ENCODE measurements at places on chromosomes 13 and 19.

DNA sequence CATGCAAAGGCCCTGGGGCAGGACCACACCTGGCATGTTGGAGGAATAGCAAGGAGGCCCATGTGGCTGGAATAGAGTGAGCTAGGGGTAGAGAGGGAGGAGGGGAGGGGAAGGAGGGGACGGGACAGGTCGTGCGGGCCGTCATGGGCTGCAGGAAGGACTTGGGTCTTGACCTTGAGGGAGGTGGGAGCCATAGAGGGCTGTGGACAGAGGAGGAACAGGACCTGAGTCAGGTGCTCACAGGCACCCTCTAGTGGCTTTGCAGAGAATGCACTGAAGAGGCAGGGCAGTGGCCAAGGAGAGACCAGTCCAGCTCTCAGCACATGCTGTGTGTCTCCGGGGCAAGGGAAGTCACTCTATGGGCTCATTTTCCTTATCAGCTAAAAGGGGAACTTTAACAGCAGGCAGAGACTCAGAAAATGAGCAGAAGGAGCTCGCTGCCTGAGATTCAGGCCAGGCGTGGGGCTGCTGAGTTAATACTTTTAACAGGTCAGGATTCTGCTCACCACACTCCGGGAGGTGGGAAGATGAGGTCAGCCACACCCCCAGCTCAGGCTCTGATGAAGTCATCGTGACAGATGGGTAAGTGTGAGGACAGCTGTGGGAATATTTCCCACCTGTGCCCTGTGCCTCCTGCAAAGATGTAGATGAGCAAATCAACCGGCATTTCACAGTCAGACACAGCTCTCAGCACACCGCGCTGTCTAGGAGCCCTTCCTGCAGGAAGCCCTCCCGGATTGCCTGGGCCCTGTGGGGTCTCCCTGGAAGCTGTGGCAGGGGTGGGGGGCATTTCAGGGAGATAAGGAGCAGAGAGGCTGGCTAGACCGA is 6.0 kb upstream of the TNFAIP8L1 start:
- DNase-seq: no peak

- DNase-seq: no peak
Measured at GRCh38 chr13:53075356-53076041, 46.9 kb downstream of the OLFM4 start.

GRCh38 chr19:4400135-4400936 is at the start of gene SH3GL1:
Gene SH3GL1, minus strand, starts transcription at chr19:4400547. Its CDS starts 179 bp downstream, at chr19:4400368.
- DNase-seq: peak; percentile 83

- DNase-seq: no peak
Measured at GRCh38 chr13:50410921-50411746, 395.9 kb downstream of the KCNRG start.

DNA sequence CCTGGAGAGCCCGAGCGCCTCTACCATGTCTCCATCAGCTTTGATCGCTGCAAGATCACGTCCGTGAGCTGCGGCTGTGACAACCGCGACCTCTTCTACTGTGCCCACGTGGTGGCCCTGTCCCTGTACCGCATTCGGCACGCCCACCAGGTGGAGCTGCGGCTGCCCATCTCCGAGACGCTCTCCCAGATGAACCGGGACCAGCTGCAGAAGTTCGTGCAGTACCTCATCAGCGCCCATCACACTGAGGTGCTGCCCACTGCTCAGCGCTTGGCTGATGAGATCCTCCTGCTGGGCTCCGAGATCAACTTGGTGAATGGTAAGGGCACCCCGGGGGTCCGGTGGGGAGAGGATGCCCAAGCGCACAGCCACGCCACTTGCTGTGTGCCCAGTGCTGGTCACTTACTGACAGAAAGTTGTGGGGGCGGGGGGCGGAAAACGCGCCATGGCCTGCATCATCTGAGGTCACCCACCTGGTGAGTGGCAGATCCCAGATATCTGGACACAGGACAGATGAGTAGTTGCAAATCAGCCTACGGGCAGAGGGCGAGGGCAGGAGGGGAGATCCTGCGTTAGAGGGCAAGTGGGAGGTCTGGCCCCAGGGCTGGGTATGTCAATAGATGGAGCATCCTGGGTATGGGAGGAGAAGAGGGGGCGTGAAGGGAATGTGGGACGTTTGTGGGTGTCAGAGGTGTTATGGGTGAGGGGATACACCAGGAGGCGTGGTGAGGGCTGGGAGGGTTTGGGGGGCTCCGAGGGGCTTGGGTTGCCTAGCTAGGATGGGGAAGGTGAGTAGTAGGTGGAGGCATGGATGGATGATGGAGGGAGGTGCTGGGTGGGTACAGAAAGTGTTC is 9.8 kb downstream of the ZSWIM4 start:
- DNase-seq: no peak
